Astrocyte (in vitro differentiated cells and primary cell): ENCODE measurements at places on chromosomes 11 and 22. TPM values are rescaled to one million over a fixed set of nuclear protein-coding genes. Genes with fewer than 3 reads are reported as not detected.

The MS4A15 gene
- total RNA-seq, result not detected in 2 replicates

The SLC7A4 gene
- total RNA-seq, result 0.31 and 0.93 TPM in 2 replicates

DNA sequence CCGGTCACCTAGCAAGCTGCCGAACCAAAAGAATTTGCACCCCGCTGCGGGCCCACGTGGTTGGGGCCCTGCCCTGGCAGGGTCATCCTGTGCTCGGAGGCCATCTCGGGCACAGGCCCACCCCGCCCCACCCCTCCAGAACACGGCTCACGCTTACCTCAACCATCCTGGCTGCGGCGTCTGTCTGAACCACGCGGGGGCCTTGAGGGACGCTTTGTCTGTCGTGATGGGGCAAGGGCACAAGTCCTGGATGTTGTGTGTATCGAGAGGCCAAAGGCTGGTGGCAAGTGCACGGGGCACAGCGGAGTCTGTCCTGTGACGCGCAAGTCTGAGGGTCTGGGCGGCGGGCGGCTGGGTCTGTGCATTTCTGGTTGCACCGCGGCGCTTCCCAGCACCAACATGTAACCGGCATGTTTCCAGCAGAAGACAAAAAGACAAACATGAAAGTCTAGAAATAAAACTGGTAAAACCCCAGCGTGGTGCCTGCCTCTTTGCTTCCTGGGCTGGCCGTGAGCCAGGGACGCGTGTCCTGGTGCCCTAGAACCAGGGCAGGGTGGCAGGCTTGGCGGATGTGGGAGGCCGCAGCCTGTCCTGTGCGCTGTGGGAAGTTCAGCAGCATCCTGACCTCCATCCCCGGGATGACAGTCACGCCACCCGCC lies 13.2 kb downstream of the CCND1 start:
- H3K4me3 ChIP-seq, result no peak overlapping the region
- no peak for DNase-seq
- no peaks in the 10 kb centered on the region for H3K27me3 ChIP-seq
- H3K27ac ChIP-seq, result no peak overlapping the region

DNA sequence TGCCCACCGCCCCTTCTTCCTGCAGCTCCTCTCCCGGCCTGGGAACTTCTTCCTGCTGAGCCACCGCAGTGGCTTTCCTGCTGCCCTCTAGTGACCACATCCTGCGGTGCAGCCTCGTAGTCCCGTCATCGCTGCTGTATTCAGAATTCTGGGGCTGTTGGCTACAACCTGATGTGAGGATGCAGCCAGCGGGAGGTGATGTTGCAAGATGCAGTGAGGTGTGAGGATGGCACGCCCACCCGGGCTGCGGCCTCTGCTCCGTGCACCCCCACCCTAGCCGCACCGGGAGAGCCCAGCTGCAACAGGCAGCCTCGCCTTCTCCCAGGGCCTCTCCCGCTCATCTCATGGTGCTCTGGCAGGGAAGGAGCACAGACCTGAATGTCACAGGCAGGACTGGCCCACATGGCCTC lies 10.1 kb downstream of the CHST1 start:
- peak; percentile 23 for DNase-seq
- H3K27ac ChIP-seq, result no peak overlapping the region
- no peak overlapping the region for H3K4me3 ChIP-seq
- H3K27me3 ChIP-seq, result no peaks in the 10 kb centered on the region
- H3K4me1 ChIP-seq, result peaks cover 15% of the 10 kb centered on the region

- H3K36me3 ChIP-seq, result no peaks in the 10 kb centered on the region
- no peaks in the 10 kb centered on the region for H3K27me3 ChIP-seq
- H3K27ac ChIP-seq, result no peak overlapping the region
- no peak overlapping the region for H3K4me3 ChIP-seq
- DNase-seq, result peak; percentile 48
Observed at GRCh38 chr11:46064221-46064620, 57.0 kb downstream of the PHF21A start.
